Mononuclear cell (primary cell): ENCODE measurements at places on chromosomes 11 and 22. TPM values are rescaled to one million over a fixed set of nuclear protein-coding genes. Genes with fewer than 3 reads are reported as not detected.

Gene FGF3
- not detected for total RNA-seq

Gene PIWIL4
- 5.2 TPM for total RNA-seq

Gene GLYATL2
- total RNA-seq: 0.42 TPM

Gene RNF26
- total RNA-seq: 6.2 TPM

Gene RIMBP3B
- not detected for total RNA-seq

Gene JAML
- 90.4 TPM for total RNA-seq

Gene MRGPRX4
- total RNA-seq: not detected

Gene OR52N4
- total RNA-seq: 1.0 TPM

Gene CCDC87
- total RNA-seq: 0.21 TPM

Gene VSIG10L2
- not detected for total RNA-seq

Gene C11orf42
- not detected for total RNA-seq

Gene SPDYC
- not detected for total RNA-seq

Gene ABTB2
- total RNA-seq: 2.3 TPM

Gene MUC5B
- under 0.01 TPM for total RNA-seq

Gene CEP126
- 0.63 TPM for total RNA-seq

Gene GGT1
- 8.8 TPM for total RNA-seq

Gene TBX1
- not detected for total RNA-seq

Gene GRAP2
- total RNA-seq: 94.1 TPM

Gene AIFM3
- total RNA-seq: 5.2 TPM

Gene EFEMP2
- 1.3 TPM for total RNA-seq

Gene PRR5L
- 19.5 TPM for total RNA-seq

Gene DAGLA
- 0.94 TPM for total RNA-seq

Gene TTLL8
- not detected for total RNA-seq

Gene ARHGAP8
- 5.4 TPM for total RNA-seq

Gene PRODH
- not detected for total RNA-seq

Gene MYO18B
- 0.31 TPM for total RNA-seq

Gene OR8D4
- not detected for total RNA-seq

Gene OLFML1
- total RNA-seq: not detected

Gene CD3G
- 49.7 TPM for total RNA-seq

Gene CAVIN3
- 1.8 TPM for total RNA-seq

Gene OR52E8
- not detected for total RNA-seq

Gene TRAF6
- 48.0 TPM for total RNA-seq

Gene H19
- total RNA-seq: not detected

Gene TEX54
- 2.4 TPM for total RNA-seq

Gene APOL5
- total RNA-seq: not detected

Gene PGR
- total RNA-seq: under 0.01 TPM

Gene KCTD17
- 10.0 TPM for total RNA-seq

Gene NFAM1
- 14.2 TPM for total RNA-seq

Gene NECTIN1
- 2.0 TPM for total RNA-seq

Gene HORMAD2
- not detected for total RNA-seq

Gene KRTAP5-10
- total RNA-seq: not detected

Gene F2
- total RNA-seq: not detected

Gene SLC22A8
- total RNA-seq: not detected

Gene TTC28
- 1.5 TPM for total RNA-seq

Gene GRM5
- total RNA-seq: not detected

Gene SYCE3
- not detected for total RNA-seq

Gene MYRF
- total RNA-seq: 0.31 TPM

Gene OR2AG1
- not detected for total RNA-seq

Gene HTR3B
- total RNA-seq: not detected

Gene CASP1
- 99.5 TPM for total RNA-seq

Gene DNAJB7
- total RNA-seq: not detected

Gene SCGB1A1
- not detected for total RNA-seq

Gene HBG2
- total RNA-seq: 3.9 TPM
